Left renal cortex interstitium (tissue), 4 donors: ENCODE measurements at places on chromosomes 13 and 19.
A peak's percentile ranks its signal among the peaks of the same experiment; 100 is the strongest.

DNA sequence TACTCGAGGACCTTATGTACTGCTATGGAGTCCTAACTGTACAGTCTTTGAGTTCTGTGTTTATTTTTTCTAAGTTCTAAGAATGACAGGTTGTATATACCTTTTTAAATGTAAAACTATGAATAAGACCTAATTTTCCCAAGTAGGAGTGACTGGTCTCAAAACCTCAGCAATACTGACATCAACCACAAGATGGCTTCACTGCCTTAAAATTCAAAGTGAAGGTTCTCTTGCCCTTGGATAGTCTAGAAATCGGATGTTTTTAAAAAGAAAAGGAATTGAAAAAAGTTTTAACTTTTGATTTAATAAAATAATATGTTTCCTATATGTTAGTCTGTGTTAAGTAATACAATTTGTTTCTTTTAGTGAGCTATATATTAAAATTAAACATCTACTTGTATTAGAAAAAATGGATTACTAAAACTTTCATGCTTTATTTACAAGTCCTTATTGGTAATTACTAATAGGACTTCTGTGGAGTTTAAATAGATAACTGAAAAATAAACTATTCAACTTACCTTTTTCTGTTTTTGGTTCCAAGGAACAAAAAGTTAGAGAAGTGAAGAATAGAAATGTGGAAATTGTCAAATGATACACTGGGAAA, 52.0 kb downstream of the TDRD3 start:
- no peak for DNase-seq

DNA sequence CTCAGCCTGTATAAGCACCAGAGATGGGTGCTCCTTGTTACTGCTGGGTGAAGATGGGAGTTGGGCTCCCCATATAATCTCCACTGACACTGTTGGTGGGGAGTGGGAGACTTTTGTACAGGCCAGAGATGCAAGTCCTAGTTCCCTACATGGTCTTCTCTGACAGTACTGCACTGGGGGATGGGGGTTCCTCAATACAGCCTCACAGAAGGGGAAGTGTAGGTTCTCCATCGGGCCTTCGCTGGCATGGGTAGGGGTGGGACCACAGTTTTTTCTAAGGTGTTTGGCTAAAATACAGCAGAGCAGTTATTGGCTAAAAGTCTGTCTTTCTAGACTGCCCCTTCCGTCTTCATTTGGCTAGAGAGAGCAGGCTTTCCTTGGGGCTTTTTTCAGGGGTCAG, 167.2 kb upstream of the SERP2 start:
- no peak for DNase-seq

- no peak for DNase-seq
These were observed 5.0 kb upstream of the MTIF3 start for GRCh38 chr13:27455331-27455855.

DNA sequence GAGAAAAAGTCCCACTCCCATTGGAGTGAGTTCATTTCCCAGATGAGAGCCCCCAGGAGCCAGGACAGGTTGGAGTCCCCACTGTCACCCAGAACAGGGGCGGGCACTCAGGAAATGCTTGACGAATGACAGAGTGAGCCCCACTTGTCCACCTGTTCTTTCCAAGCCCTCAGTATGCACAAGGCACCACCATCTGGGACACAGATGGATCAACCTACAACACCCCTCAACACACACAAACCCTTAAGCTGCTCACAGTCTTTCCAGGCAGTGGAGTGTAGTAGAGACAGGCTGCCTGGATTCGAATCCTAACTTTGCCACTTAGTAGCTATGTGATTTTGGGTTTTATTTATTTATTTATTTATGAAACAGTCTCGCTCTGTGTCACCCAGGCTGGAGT, 8.0 kb downstream of the ARHGEF1 start:
- DNase-seq, result no peak

DNA sequence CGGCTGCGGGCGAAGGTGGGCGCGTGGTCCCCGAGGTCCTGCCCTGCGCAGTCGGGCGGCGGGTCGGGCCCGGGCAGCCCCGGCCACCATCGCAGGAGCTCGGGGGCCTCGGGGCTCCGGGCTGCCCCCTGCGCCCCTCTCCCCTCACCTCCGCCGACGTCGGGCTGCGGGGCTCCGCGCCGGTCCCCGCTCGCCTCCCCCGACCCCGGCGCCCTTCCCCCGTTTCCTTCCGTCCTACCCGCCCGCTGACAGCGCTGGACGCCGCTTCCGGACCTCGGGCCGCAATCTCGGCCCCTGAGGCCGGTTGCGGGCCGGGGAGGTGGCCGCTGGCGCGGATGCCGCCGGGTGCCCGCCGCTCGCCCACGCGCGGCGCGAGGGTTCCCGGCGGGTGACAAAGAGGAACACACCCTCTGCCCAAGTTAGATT, 720 bp downstream of the FARP1 start:
- no peak for DNase-seq

DNA sequence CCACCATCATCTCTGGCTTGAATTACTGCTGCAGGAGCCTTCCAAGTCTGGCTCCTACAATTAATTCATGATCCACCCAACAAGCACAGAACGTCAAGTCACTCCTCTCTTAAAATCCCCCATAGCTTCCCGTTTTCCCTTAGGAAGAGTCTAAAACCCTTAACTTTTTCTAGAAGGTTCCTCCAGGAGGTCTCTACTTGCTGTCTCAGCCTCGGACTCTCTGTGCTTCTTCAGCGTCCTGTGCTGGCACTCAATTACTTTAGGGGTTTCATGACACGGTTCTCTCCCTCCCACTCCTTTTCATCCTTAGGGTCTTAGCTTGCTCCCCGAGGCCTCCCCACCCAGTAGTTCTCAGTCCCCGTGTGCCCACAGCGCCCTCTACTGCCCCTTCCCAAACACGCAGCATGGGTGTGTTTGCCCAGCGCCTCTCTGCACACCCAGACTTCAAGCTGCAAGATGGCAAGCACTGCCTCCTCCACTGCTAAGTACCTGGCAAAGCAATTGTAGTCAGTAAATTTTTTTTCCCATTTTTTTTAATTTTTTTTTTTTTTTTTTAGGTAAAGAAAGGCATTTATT, 25.8 kb upstream of the MAP3K10 start:
- peak; percentile 23 for DNase-seq

- DNase-seq, result no peak
These were observed 25.2 kb downstream of the IGFL1 start for GRCh38 chr19:46254776-46255175.

GRCh38 chr13:38872693-38873092, 117.9 kb downstream of the STOML3 start:
- no peak for DNase-seq

DNA sequence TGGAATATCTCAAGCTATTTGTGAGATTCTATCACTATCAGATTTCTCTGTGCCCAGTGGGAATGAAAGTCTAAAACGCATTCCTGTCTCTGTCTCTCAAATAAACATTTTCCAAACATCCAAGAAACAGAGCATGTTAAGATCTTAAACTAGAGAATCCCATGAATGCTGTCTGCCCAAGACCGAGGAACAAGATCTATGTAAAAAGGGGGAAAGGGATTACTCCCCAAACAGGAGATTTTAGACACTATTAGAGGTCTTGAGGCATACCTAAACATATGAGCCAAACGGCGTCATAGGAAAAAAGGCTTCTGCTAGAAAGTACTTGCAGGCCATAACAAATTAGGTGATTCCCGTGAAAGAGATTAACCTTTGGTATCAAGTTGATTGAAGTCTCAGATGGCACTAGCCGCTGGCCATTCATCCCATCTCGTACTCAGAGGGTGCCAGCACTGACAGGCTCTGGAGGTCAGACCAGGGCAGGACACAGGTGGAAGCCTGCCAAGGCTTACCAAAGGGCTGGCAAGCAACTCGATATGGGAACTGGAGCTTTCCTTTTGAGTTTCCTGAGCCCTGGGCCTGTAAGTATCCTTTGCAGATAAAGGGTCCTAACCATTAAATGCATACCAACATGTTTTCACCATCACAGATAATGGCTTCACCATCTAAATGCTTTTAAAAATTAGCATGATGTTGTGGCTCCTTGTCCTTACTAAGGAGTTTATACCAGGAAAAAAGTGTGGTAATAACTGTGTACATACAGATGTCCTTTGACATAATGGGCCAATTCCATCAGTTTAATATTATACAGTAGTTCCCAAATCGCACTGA, 225.2 kb downstream of the FOXO1 start:
- DNase-seq, result no peak

GRCh38 chr19:28018499-28018898, 1194.5 kb downstream of the UQCRFS1 start:
- DNase-seq, result no peak

- no peak for DNase-seq
These were observed 62.7 kb upstream of the CSNK1A1L start for GRCh38 chr13:37168151-37168550.

GRCh38 chr19:39795001-39795400, 16.3 kb downstream of the LEUTX start:
- no peak for DNase-seq

DNA sequence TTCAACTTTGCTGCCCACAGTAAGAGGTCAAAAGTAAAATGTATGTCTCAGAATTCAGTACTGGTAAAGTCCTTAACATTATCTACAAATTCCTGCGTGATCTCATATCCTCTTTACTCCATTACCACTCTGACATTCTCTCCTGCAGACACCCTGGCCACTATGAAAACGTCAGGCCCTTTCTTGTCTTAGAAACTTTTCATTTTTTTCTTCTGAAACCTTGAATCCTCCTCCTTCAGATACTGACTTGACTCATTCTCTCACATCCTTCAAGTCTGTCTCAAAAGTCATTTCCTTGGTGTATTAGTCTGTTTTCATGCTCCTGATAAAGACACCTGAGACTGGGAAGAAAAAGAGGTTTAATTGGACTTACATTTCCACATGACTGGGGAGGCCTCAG, 262.3 kb downstream of the POU4F1 start:
- no peak for DNase-seq

- DNase-seq, result no peak
These were observed 22.1 kb downstream of the ARID3A start for GRCh38 chr19:947707-948539.

GRCh38 chr19:5122121-5122400, 153.1 kb downstream of the KDM4B start:
- DNase-seq, result no peak

GRCh38 chr13:42246541-42246940, 25.4 kb upstream of the AKAP11 start:
- no peak for DNase-seq

- DNase-seq, result no peak
These were observed 35.0 kb downstream of the VASP start for GRCh38 chr19:45542234-45542668.

DNA sequence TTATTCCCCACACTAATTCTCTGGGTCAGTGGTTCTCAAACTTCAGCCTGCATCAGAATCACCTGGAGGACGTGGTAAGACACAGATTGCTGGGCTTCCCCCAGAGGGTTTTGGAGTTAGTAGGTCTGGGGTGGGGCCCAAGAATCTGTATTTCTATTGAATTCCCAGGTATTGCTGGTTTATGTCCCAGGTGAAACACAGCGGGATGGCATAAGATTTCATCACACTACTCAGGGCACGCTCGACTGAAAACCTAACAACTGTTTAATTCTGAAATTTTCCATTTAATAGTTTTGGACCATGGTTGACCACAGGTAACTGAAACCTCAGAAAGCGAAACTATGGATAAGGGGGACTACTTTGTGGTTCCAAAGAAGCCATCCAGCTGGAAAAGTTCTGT, 6.5 kb downstream of the MLNR start:
- DNase-seq, result no peak

- no peak for DNase-seq
These were observed 940.8 kb upstream of the PCDH9 start for GRCh38 chr13:68170961-68171360.

DNA sequence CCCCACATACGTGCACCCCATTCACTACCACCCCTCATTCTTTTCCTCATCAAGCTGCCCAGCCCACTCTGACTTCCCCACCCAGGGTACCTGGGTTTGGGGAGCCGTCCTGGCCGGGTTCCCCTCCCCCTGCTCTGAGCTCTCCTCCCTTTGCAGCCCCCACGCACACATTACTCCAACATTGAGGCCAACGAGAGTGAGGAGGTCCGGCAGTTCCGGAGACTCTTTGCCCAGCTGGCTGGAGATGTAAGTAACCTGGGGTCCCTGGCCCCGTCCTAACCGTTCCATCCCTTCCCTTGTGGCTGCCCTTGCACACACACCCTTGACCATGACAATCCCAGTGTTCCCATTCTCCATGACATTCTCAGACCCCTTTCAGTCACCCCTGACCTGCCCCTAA, 2.6 kb downstream of the CAPNS1 start:
- no peak for DNase-seq

DNA sequence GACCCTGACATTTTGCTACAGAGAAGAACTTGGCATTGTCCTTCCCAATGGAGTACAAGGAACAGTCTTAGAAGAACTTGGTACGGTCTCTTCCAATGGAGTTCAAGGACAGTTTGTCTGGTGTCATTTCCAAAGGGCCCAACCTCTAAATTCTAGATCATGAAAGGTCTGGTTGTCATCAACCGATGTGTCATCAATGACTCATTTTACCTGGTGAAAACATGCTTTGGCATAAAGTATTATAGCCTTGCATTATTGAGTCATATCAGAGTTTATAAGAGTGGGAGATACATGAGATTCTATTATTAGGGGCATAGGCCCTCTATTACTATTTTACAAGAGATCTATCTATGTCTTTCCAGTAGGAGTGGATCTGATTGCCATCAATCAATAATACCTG, 4.3 kb downstream of the CYP2B6 start:
- no peak for DNase-seq

GRCh38 chr19:4267901-4268815, 10.9 kb upstream of the SHD start:
- DNase-seq, result no peak

GRCh38 chr13:98880677-98881076, 97.2 kb downstream of the DOCK9 start:
- DNase-seq, result no peak

DNA sequence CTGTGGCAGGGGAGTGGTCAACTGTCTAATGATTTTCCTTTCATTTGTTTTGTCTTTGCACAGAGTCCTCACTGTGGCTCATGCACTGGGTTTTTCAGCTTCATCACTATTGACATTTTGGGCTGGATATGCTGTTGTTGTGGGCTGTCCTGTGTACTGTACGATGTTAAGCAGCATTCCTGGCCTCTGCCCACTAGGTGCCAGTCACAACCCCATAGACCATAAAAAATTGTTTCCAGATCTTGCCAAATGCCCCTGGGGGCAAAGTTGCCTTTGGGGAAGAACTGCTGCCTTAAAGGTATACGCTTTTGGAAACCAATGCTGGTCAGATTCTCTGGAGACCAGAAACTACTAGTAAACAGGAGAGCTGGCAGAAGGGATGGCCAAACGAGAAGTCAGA, 310.4 kb downstream of the SPRY2 start:
- DNase-seq, result no peak

DNA sequence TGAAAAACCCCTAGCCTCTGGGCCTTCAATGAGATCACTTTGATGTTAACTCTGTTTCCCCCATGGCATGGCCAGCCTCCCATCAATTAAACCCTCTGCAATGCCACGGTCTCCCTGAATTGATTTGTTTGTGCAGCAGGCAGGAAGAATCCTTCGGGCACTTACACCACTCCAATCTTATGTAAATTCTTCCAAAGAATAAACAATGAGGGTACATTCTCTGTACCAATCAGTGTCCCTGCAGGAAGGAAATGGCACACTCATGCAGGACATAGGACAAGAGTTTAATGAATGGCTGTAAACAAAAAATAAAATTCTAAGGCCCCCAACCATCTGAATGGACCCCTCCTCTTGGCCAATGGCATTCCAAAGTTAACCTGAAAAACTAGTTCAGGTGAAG, 22.2 kb downstream of the SCGB2B2 start:
- DNase-seq, result no peak
